Pulmonary artery endothelial cell (primary cell): ENCODE measurements at places on chromosomes 1 and 21. TPM values are rescaled to one million over a fixed set of nuclear protein-coding genes. Genes with fewer than 3 reads are reported as not detected.
A peak's percentile ranks its signal among the peaks of the same experiment; 100 is the strongest.

DNA sequence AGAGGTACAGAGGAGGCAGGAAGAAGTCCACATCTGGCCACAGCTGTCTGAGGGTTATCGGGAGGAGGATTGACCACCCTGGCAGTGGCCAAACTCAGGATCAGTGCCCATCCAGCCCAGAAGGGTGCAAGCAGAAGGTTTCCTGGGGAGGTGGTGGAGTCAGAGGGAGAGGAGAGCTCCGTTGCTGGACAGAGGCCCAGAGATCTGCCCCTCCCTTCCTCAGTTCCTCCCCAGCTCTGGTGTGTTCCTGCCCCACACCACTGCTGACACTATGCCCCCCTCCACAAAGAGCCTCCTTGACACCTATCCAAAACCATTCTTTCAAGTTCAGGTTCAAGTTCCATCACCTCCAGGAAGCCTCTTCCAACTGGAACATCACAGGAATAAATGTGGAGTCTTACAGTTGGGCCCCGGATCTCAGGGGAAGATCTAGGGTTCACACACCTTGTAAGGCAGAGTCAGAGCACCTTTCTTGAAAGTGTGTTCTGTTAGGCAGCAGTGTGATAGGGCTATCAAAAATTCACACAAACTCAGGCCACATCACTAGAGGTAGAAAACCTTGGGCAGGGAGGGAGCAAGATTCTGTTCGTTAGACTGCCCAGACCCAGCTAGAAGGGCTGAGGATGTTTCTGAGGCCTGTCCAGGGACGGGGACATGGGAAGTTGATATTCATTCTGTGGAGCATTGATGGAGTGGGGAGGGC, 7.4 kb downstream of the LDLRAD1 start:
- DNase-seq, result no peak

DNA sequence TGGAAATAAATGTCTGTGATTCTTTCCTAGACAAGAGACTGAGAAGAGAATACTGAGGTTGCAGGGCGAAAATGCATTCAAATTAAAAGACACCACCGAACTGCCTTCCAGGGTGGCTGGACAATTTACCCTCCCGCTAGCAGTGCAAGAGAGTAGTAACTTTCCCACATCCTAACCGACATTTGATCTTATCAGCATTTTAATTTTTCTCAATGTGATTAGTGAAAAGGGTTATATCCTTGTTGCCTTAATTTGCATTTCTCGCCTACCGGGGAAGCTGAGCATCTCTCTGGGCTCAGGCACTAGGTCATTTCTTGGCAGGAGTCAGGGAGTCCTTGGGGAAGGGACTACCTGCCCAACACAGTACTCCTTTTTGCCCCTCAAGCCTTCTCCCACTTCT, 2.8 kb downstream of the TNFRSF8 start:
- no peak for DNase-seq

DNA sequence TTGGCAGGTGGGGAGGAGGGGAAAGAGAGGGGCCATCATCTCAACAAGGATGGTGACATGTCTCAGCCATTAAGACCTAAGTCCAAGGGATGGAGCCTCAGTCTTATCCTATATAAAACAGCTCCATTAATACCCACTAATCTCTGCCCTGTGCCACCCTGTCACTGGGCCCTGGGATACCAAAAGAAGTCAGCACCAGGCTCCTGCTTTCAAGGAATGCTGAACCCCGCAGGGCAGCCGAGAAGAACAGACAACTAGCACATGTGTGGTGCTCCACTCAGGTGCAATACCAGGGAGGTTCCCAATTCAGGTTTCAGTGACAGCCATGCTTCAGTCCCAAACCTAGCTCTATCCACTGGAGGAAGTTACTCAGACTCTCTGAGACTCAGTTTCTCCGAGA, 128.4 kb downstream of the GRIK3 start:
- no peak for DNase-seq

- DNase-seq, result peak; percentile 17
Observed at GRCh38 chr1:174258148-174258550, 98.8 kb downstream of the RABGAP1L start.

DNA sequence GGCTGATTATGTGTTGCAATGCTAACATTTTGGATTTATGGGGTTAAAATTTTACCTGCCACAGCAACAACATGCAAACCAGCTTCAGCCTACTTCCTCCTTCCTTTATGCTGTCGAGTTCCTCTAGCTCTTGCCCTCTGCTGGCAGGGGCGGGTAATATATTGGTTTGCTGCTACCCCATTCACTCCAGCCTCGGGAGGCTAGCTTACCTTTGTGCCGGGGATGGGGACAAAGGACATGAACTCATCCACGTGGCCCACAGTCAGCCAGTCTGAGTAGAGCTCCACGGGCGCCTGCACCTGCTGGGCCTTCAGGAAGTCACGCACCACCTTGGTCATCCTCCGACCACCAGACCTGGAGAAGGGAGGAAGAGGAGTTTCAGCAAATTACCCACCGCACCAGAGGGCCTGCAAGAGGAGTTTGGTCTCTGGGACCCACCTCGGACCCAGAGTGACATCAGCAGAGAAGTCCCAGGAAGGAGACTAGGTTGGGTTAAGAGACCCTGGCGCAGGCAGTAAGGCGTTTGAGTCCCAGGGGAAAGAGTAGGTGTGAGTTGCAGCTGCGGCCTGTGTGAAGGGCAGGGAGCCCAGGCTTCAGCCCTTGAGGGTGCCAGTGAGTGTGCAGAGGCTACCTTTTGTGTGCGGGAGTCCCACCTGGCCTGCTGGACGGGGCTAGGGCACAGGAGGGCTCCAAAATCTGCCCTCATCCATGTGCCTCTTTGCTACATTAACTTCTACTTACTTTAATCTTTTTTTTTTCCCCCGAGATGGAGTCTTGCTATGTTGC, 21.8 kb upstream of the SDHB start:
- no peak for DNase-seq

- no peak for DNase-seq
Observed at GRCh38 chr21:46532080-46532479, 72.8 kb downstream of the S100B start.

DNA sequence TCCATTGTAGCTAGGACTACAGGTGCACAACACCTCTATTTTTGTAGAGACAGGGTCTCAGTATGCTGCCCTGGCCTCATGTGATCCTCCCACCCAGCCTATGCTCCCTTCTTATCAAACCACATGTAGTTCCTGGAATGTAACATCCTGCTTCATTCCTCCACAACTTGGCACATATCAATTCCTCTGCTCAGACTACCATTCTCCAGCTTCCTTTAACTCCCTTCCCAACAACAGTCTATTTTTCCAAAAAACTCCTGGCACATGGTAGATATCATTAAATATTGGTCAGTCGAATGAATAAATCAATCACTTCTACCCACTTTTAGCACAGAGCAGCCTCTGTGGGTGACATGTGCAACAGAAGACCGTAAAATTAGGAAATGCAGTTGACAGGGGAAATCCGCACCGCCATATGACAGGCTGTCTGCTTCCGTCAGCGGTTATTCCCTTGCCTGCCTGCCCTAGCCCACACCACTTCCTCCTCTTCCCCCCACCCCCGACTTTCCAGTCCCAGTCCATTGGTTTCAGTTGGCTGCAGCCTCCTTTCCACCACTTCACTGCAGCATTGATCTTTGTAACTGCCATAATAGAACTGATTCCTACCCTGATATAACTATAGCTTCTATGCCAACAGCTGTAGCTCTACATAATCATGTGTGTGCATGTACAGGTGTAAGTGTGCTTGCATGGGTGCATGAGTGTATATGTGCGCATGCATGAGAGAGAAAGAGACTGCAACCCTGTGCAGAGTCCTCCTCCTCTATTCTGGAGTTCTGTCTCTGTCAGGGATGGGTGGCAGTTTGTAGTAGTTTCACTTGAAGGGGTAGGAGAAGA, 6.8 kb upstream of the AKR1A1 start:
- peak; percentile 54 for DNase-seq

- DNase-seq, result no peak
Observed at GRCh38 chr21:33432496-33432895, 29.3 kb downstream of the IFNGR2 start.

DNA sequence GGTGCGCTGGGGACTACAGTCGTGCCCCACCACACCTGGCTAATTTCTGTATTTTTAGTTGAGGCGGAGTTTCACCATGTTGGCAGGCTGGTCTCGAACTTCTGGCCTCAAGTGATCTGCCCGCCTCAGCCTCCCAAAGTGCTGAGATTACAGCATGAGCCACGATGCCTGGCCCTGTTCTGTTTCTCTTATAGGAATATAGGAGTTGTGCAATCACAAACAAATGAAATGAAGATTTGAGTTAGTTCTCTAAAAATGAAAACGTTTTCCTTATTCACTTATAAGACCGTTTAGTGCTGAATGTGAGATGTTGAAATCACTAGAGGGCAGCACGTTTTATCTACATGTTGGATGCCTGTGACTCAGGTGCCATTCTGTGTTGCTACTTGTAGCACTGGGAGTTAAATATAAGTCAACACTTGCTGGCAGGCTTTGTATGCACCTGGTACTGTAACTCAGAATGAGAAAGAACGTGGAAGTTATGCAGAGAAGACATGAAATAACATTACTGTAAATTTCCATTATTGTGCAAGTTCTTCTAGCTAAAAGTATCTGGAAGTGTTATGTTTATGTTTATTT, 45.8 kb downstream of the MIGA1 start:
- DNase-seq, result peak; percentile 55

DNA sequence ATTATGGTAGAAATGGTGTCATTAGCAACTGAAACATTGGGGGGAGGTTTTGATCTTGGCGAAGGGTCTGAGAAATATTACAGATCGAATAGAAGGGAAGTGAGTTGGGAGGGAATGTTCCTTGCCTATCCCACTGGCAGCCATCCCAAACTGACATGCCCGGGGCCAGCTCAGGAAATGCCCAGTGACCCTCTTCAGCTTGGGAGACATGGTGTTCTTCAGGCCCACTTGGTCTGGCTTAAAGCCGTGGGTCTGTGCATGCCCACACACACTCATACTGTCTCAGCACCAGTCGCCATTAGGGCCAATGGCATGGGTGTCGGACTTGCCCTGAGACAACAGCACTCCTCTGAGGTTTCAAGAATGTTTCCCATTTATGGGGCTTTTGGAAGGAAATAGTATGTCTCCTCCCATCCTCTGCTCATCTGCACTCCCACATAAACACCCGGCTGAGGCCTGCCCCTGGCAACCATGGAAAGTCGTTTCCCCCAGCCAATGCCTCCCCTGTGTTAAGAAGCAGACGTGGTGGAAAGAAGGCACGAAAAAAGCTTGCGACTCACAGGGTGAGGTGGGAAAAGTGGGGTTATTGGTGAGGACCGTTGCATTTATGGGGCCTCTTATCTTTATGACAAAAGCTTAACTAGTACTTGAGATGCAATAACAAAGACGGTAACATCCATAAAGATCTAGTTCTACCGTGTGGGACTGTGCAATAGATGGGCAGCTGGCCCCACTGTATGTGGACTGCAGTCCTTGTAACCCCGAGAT, 2.0 kb downstream of the RNF186 start:
- DNase-seq, result no peak

AMY1A gene
- total RNA-seq, result not detected in 2 replicates

NLRP3 gene
- not detected in 2 replicates for total RNA-seq

UTS2 gene
- total RNA-seq, result not detected in 2 replicates
